ENCODE measurements at places on chromosomes 4 and X.

DNA sequence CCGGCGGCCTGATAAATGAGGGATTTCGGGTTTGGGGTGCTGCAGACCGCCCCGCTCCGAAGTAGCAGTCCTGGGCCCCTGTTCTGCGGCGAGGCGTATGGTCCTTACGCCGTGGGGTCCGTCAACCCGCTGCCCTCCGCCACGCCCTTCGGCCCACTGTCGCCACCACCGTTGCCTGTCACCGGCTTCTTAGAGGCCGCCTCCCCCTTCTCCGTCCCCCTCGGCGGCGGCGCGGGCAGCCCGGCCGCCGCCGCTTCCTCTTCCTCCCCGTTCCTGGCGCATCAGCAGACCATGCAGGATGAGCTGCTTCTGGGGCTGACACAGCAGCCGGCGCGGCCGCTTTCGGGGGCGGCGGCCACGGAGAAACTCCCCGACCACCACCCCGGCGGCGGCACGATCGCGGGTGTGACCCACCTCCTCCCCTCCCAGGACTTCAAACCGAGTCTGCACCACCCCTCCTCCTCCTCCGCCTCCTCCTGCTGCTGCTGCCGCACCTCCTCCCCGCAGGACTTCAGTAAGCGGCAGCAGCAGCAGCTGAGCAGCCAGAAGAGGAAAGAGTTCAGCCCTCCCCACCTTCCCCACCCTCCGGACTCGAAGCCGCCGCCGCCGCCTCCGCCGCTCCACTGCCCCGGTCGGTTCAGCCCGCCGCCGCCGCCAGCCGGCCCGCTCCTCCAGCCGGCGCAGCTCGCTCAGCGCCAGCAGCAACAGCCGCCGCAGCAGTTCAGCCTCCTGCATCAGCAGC is 549 bp downstream of the CPEB2 start:
- DNase-seq, result peak; percentile 89

DNA sequence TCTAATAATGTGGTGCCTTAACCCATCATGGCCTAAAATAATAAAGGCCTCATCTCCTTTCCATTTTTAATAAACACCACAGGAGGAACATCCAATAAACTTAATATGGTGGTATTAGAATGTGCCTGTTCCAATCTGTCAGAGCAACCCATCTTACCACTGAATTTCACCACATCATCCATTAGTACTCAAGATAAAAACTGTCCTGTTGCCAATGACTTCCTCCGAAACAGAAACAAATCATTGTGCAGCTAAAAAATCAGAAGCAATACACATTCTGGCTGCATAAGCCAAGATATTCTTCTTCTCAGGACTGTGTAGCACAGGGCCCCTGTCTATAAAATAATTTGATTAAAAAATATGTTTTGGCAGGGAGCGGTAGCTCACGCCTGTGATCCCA is 18.5 kb downstream of the TLR10 start:
- DNase-seq, result no peak

DNA sequence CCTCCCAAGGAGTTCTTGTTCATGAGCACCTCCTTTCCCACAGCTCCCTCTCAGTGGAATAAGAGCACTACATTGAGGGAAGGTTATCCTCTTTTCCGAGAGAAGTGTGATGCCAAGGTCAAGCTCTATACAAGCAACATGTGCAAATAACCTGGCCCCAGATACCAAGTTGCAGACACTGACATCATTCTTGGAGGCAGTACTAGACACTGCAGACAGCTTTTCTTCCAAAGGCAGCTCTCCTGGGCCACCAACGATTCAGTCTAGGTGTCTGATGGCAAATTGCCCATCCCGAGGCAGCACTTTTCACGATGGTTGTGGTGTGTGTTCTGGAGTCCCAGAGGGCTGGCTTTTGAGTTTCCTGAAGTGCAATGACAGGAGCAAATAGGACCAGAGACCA is 384.9 kb downstream of the TLL1 start:
- DNase-seq, result no peak

DNA sequence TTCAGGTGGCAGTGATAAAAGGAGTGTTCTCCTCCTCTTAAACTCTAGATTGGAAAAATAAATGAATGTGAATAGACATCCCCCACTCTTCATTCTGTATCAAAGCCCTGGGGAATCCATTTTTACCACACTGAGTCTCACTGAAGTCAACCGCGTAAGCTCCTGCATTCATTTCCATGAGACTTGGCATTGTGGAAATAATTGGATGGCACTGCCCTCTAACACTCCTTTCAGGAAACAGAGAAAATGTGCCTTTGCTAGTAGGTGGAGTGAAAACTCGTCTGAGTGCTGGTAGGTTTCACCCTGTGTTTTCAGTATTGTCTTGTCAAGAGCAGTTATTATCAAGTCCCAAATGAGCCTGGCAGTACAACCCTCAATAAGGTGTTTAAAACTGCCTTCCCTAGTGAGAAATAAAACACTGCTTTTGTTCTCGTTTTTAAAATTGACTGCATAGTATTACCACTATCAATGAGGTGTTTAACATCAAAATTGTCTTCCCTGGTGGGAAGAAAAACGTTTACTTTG is 9.7 kb upstream of the CDKN2AIP start:
- DNase-seq, result no peak

DNA sequence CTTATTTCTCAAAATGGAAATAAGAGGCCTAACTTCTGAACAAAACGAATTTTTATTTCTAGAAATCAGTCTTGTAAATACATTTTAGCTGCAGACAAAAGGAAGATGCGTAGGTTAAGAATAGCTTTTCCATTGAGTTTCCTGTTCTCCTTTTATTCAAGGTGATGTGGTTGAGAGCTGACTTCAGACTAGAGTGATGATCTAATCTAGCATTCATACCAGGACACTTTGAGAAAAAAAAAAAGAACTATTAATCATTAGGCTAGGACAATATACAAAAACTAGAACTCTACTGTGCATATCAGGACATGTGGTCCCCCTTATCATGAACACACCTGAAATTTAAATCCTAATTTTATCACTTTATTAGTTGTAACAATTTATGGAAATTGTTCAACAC is 884.5 kb upstream of the EPHA5 start:
- no peak for DNase-seq

- DNase-seq, result no peak
Measured at GRCh38 chrX:7088968-7089615, 58.4 kb upstream of the STS start.

DNA sequence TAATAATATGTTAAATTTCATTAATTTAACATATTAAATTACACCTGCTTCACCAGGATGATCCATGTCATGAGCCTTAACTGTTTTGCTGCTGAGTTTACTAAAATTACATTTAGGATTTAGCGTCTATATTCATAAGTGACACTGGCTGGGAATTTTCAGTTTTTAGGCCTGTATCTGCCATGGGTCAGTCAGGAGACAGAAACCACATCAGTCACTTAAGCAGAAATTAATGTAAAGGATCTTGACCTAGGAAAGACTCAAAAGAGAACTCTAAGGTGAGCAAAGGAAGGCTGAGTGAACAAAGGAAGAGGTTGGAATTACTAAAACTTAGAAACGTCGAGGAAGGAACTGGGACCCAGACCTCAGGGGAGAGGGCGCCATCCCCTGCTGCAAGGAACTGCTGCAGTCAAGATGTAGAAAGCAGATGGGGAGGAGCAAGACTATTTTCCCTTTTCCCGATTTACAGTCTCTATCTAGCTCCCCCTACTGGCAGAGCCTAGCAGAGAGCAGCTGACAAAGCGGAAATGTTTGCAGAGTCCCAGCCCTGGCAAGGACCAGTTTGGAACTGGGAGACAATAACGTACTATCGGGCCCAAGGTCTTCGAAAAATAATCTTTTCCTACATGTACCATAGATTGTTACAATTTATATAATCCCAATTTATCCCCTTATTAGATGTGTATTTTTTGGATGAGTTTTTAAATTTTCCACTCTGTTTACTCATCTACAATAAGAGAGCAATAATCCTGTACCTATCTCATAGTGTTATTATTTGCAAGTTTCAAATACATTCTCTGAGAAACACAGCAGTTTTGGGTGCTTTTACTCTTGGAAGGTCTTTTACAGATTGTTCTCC is 22.6 kb upstream of the RBBP7 start:
- peak; percentile 61 for DNase-seq

DNA sequence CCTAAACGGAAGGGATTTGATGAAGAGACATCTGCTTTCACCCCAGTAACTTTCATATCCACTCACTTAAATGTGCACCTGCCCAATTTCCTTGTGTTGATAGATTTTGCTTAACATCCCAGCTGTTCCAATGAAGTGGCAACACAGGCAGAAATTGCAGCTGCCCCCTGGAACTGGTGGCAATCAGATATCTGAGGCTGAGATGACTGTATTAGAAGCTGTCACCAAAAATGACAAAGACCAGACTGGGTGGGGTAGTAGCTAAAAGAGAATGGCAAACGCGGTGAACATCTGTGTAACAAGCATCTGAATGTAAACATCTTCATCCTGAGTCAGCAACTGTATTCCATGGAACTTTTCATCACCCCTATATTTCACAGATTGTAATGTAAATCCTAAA is 17.1 kb downstream of the GABRA2 start:
- DNase-seq, result no peak

GRCh38 chr4:111269439-111269838 is 646.6 kb upstream of the PITX2 start:
- DNase-seq, result no peak

GRCh38 chr4:182920676-182921075 is 3.5 kb upstream of the DCTD start:
- no peak for DNase-seq

- peak; percentile 50 for DNase-seq
Measured at GRCh38 chr4:7719354-7720174, 220.1 kb downstream of the AFAP1 start.

DNA sequence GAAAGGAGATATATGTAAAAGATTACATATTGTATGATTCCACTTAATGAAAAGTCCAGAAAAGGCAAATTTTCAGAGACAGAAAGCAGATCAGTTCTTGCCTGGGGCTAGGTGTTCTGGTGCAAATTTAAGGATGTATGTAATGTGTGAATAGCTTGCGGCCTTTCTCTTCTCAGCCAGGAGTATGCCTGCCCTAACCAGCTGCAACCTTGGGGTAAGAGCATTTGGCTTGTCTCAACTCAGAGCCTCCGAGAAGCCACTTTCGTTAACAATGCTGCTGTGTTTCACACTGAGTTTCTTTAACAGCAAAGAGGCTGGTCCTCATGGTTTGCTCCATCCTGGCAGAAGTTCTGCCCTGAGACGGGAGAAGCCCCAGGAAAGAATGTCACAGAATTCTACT is 102.7 kb downstream of the SPCS3 start:
- no peak for DNase-seq

DNA sequence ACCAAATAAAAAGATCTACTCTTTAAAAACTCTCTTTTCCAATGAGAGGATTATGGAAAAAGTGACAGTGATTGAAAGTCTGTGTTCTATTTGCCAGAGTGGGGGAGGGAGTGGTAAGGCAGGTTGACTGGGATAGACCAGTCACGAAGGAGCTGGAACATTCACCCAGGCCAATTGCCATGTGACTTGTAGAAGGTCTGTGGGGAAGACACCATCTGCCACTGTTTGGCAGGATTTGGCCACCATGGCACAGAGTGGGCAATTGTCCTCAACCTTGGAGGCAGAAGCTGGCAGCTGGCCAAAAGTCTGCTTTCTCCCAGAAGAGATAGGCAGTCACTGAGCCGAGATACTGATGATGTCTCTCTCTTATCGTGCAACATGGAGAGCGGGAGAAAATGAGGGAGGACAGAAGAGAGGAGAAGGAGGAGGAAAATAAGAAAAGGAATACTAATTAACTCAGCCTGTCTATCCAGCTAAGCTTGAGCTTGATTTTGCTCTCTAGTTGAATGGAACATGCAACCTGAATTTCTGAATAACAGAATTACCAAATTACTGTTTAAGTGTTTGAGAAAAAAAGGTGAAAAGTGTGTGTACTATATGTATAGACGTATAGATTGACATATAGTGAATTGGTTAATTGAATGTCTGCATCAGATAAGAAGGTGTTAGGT is 267.1 kb downstream of the ARHGAP24 start:
- DNase-seq, result no peak

DNA sequence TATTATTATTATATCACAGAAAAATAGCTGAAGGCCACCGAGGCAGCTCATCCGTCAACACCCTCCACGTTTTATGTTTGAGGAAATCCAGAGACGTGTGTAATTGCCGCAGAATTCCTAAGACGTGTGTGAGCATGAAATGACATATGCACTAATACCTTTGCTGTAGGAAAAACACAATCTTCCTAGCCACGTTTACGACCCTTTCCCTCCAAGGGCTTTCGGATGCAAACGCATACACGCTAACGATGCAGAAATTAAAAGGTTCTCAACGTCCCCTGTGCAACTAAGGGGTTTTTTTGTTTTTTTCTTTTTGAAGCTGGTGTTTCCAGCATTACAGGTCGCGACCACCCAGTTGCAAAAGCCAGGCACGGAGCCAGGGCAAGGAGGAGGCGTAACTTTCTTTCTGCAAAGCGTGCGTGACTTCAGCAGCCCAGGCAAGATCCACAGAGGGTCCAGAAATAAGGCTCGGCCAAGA is 33.8 kb downstream of the CRLF2 start:
- DNase-seq, result no peak

DNA sequence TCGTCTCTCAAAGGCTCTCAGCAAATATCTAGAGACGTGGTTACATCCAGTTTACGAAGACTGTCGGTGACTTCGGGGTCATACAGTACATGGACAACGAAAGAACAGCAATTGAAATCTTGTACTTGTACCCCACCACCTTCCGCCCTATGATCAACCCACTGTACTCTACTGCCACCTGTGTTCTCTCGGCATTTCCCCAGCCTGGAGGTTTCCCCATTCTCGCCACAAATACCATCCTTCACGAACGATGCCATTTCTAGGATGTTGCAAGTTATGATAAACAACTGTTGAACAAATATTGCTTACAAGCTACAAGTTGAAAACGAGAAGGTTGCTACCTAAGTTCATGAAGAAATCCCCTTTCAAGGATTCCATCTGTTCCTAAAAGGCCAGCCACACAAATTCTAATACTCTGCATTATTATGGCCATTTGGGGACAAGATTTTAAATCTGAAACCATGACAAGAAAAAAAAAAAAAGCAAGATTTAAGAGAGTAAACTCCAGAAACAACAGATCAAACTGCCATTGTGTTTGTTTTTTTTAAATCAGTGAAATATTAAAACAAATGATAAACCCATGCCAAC is 1.6 kb downstream of the APBB2 start:
- DNase-seq, result no peak

GRCh38 chrX:136627409-136627808 is 20.5 kb upstream of the CD40LG start:
- peak; percentile 73 for DNase-seq

GRCh38 chrX:96425200-96425599 is 259.4 kb upstream of the DIAPH2 start:
- no peak for DNase-seq

DNA sequence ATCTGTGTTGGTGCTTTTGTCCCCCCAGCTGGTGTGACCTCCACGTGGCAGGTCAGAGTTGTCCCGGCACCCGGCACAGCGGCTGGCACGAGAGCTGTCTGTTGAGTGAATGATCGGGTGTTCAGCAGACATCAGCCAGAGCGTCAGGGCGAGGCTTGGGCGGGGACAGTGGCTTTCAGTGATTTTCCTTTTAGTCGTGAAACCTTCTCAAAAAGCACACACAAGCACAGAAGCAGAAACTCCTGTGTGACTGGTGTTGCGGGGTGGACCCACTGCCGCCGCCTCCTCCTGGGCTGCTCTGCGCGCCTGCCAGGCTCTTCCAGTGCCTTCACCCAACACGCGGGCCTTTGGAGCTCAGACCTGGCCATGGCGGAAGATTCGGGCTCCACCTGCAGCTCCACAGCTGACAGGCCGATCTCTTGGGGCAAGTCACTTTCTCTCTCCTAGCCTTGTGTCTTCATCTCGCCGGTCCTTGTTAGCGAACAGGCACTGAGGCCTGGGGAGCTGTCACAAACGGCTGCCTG is 51.4 kb upstream of the HGFAC start:
- DNase-seq, result no peak

GRCh38 chrX:22192419-22193060 is 80.2 kb upstream of the CBLL2 start:
- peak; percentile 43 for DNase-seq

- DNase-seq, result no peak
Measured at GRCh38 chr4:87144356-87144755, 76.1 kb downstream of the KLHL8 start.
